ENCODE measurements at places on chromosomes 5 and 9.

DNA sequence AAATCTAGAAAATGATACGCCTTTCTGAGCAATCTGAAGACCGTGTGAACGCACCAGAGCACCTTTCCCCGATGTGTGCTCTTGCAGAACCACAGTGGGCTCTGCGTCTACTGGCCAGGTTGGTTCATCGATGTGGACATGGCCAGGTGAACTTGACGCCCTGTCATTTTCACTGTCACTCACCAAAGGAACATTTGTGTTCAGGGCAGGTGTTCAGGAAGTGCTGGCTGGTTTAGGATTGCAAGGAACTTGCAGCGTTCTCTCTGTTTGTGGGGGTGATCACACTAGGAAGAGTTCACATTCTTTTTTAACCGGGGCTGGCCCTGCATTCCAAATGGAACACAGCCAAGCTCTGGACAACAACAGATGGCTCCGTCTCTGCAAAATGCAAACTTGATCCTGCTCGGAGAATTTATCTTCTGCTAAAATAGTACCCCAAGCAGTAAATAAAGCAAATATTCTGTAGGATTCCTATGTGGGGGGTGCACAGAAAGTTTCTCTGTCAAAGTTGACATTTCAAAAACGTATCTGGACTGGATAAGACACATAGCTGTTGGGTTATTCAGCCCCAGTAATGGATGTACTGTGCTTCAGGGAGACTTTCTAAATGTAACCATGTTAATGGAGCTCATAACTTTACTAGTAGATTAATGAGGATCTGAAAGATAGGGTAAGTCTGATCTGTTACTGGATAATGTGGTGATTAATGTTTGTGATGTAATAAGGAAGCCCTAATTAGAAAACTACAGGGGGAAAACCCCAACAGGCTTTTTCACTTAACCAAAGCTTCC is 45.7 kb upstream of the FANCC start:
- DNase-seq: no peak

DNA sequence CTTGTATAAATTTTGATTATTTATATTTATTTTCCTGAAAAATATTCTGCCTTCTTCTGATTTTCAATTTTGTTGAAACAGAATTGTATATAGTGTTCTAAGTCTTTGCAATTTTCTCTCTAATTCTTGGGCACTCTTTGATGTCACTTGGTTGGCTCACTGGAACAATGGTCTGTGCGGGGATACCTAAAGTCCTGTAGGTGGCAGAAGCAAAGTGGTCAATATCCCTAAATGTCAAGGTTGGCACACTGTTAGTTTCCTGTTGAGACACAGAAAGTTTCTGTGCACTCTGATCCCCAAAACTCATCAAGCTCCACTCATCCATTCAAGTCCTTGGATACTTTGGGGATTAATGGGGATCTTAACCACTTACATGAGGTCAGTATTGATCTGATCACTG is 480.8 kb upstream of the CCNG1 start:
- DNase-seq: no peak

DNA sequence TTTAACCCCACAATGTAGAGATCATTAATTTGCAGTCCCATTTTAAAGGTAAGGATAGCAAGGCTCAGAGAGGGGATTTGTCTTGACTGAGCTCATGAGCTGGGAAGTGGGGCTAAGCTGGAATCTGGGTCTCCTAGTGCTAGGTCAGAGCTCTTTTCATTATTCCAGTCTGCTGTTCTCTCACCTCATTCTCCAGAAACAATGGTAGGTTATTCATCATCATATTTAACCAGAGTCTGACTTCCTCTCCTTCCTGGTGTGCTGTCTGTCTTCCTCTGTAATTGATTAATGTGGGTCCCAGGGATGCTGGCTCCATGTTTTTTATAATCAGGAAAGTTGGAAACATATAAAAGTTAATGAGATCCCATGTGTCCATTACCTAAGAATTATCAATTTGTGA is 20.6 kb downstream of the C9orf43 start:
- DNase-seq: no peak

DNA sequence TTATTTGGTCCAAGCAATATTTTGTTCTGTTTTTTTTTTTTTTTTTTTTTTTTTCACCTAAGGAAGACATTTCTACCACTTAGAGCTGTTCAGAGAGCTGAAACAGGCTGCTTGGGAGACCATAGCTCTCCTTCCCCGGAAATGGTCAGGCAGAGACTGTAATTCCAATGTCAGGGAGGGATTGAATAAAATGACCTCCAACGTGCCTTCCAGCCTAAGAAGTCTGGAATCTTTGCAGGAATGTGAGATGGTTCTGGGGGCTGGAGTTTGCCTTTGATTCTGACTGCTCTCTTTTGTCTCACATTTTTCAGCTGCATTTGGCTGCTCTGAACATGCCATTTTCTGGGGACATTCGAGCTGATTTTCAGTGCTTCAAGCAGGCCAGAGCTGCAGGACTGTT is 38.3 kb upstream of the TGFBR1 start:
- DNase-seq: no peak

GRCh38 chr5:151125421-151125820 is 32.2 kb downstream of the ANXA6 start:
- DNase-seq: no peak

- DNase-seq: no peak
These were observed 151.8 kb upstream of the RAD23B start for GRCh38 chr9:107131108-107131799.

DNA sequence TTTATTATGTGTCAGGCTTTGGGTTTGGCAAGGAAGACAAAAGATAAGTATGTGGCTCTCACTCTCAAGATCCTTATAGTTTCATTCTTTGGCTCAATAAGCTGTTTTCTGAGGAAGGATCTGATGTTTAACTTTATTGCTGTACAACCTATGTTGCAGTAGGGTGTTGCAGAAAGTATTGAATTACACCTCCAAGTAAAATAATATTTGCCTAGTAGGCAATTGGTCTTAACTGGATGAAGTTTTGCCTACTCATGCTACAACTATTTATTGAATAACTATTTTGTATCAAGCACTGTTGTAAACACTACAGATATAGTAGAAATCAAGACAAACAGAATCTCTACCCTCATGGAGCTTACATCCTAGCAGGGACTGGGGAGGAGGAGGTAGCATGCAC is 169.7 kb downstream of the TAF11L14 start:
- DNase-seq: no peak

DNA sequence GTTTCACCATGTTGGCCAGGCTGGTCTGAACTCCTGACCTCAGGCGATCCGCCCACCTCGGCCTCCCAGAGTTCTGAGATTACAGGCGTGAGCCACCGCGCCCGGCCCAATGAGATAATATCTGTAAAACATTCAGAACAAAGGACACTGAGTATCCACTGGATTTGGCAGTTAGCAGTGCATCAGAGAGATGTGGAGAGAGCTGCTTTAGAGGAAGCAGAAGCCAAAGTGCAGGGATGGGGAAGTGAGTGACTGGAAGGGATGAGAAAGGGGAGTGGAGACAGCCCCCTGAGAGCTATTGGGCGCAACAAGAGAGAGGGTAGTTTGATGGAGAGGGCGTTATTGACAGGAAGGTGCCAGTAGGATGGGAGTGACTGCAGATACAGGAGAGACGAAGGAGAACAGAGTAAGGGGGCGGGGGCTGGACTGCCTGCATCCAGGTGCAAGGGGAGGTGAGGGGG is 157.5 kb upstream of the SHB start:
- DNase-seq: no peak

DNA sequence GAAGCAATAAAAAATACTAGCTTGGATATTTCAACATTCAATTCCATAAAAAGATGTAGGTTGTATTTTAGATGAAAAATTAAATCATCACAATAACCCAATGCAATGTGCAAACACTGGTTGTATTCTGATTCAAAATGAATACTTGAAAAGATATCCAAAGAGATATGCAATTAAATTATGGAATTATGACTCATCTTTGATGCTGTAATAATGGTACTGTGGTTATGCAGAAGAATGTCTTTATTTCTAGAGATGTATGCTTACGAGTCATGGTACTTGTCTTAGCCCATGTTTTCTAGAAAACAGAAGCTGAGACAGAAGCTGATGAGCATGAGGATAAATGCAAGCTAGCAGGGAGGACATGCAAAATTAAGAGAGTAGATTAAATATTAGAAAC is 1941.4 kb upstream of the NUDT12 start:
- DNase-seq: no peak

- DNase-seq: no peak
These were observed 175.5 kb upstream of the MVB12B start for GRCh38 chr9:126151031-126151685.

GRCh38 chr5:64629841-64630240 is 60.5 kb upstream of the SHISAL2B start:
- DNase-seq: no peak

GRCh38 chr9:76206821-76207220 is 187.4 kb downstream of the RFK start:
- no peak for DNase-seq

DNA sequence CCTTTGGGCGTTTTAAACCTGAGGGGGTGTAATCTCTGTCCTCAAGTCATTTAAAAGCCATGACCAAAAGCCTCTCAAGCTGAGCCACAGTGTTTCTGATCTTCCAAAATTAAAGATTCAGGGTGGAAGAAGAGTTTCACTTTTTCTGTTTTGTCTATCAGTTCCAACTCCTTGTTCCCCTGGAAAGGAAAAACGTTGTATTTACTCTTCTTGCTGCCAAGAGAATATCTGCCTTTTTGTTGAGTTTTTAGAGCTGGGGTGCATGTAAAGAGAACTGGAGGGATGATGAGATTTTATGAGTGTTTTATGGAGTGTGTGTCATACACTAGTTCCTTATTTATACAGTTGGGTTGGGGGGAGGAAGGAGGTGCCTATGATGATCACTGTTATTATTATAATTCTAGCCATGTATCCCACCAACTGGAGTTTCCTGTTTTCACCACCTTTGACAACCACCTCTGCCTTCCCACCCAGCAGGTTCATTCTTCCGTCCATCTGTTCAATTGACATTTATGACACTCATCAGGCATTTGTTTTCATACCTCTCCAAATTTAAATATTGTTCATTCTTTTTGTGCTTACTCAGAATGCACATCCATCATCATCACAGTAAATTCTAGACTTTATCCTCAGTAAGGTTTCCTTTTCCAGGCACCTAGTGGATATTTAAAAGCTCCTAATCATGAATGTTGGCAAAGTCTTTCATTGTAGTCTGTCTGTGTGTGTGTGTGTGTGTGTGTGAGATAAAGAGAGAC is 97.9 kb upstream of the MPDZ start:
- no peak for DNase-seq

DNA sequence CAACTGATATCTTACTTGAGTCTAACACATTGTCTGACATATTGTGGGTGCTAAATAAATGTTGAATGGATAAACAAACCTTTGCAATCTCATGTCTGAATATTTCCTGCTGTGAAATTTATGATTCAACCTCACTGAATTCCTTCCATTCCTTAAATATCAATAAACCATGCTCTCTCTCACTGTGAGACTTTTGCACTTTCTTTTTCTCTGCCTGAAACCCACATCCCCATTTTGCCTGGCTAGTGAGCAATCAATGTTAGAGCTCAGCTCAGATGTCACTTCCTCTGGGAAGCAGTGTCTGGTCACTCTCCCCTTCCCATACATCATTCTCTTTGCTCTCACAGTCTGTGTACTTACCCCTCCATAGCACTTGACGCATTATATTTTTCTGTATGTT is 383.7 kb upstream of the TRPC7 start:
- no peak for DNase-seq

DNA sequence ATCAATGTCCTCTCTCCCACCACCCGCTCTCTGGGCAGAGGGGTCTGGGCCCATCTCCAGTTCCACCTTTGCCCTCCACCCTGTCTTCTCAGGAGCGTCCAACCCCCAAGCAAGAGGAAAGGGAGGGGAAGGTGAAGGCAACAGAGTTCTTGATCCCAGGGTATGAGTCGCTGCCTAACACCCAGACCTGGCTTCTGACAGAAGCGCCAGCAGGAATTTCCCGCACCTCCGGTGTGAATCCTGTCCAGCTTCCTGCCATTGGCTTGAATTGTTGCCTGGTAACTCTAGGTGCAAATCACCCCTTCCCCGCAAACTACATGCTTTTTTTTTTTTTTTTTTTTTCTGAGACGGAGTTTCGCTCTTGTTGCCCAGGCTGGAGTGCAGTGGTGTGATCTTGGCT is 84.2 kb upstream of the IER5L start:
- DNase-seq: no peak

- no peak for DNase-seq
These were observed 54.3 kb downstream of the ADGRV1 start for GRCh38 chr5:90612919-90613318.

GRCh38 chr5:72687288-72687687 is 129.2 kb upstream of the TNPO1 start:
- no peak for DNase-seq

- no peak for DNase-seq
These were observed 13.7 kb upstream of the FOCAD start for GRCh38 chr9:20670395-20670794.

- no peak for DNase-seq
These were observed 22.2 kb upstream of the GLDC start for GRCh38 chr9:6667633-6668280.
